ENCODE measurements at places on chromosomes 1 and 21.
A peak's percentile ranks its signal among the peaks of the same experiment; 100 is the strongest.

GRCh38 chr1:55893155-55893554 lies 678.0 kb upstream of the USP24 start:
- H3K27ac ChIP-seq: no peak overlapping the region
- no peaks in the 10 kb centered on the region for H3K27me3 ChIP-seq
- no peak for DNase-seq
- no peaks in the 10 kb centered on the region for H3K36me3 ChIP-seq
- H3K4me1 ChIP-seq: no peaks in the 10 kb centered on the region
- no peak overlapping the region for H3K4me3 ChIP-seq

GRCh38 chr1:233361876-233362275 lies 34.4 kb downstream of the MAP3K21 start:
- DNase-seq: no peak
- H3K4me1 ChIP-seq: no peaks in the 10 kb centered on the region
- H3K4me3 ChIP-seq: no peak overlapping the region
- no peaks in the 10 kb centered on the region for H3K36me3 ChIP-seq
- no peaks in the 10 kb centered on the region for H3K27me3 ChIP-seq

DNA sequence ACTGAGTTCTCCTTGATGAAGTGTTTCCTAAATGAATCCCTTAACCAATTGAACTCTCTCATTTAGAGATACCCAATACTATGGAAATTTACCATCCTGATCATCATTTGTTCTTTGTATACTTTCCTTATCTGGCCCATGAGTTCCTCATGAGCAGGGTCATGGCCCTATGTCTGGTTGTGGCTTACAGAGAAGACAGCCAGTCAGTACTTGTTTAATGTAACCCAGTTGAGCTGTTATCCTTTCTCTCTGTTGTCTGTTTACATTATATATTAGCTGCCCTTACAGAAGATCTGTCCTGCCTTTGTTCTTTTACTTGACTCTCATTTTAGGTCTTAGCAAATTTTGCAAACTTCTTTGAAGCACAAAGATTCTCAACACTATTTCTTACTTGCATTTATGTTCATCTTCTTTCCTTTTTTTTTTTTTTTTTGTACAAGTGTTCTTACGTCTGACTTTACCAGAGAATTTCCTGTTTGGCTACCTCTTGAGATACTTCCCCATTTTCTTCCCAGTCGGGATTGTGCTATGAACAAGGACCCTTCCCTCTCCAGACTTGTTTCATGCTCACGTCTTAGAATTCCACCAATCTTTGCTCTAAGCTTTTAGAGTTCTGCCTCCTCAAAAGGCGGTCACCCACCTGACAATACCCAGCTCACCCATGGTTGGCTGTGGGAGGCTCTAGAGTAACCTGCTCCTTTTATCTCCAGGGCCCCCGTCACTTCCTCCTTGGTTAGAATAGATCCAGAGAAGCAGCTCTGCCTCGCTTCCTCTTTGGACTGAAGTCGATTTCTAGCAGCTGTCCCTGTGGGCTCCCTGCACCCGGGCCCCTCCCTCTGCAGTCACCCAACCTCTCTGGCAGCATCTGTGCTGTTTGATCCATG lies 53.6 kb upstream of the RUNX1 start:
- H3K4me3 ChIP-seq: no peak overlapping the region
- no peaks in the 10 kb centered on the region for H3K36me3 ChIP-seq
- DNase-seq: peak; percentile 62
- H3K27me3 ChIP-seq: no peaks in the 10 kb centered on the region
- no peaks in the 10 kb centered on the region for H3K4me1 ChIP-seq

DNA sequence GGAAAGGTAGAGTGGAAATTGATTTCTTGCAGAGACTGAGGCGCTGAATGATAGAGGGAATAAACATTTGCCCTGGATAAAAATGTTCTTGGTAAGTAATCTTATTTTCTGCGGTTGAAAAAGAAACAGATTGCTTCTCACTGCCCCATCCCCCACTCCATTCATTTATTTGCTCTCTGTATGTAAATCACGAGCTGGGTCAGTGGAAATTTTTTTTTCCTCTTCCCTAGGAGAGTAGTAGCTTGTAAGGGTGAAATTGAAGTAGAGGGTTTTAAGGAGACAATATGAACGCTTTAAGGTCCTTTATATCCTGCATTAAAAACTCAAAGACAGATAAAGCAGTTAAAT lies 1.4 kb upstream of the BRINP3 start:
- peak overlapping the region; percentile 52 for H3K4me3 ChIP-seq
- H3K27me3 ChIP-seq: no peaks in the 10 kb centered on the region
- no peaks in the 10 kb centered on the region for H3K36me3 ChIP-seq
- no peak for DNase-seq
- peaks cover 6% of the 10 kb centered on the region for H3K4me1 ChIP-seq
- H3K27ac ChIP-seq: no peak overlapping the region

DNA sequence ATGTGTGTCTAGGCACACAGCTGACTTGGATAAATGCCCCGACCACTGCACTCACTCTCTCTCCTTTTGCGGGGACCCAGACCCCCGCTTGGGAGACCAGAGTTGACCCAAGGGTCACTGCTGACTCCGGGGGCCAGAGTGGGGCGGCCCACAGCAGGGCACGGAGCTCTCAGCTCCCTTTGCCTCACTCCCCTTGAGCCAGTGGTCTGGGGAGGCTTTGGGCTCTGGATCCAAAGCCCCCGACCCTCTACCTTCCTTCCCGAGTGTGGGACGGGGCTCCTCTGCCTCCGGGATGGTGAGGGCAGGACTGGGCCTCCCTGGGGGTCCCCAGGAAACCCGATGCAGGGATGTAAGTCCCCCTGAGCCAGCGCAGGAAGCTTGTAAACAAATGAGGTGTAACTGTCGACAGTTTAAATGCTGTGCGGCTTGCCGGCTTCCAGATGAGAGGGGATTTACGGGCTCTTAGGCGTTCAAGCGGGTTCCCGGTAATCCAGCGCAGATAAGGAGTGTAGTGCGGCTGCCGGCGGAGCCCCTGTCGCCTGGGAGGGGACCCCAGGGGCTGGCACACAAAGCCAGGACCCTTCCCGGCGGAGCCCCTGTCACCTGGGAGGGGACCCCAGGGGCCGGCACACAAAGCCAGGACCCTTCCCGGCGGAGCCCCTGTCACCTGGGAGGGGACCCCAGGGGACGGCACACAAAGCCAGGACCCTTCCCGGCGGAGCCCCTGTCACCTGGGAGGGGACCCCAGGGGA lies 7.4 kb downstream of the ACTRT2 start:
- no peaks in the 10 kb centered on the region for H3K4me1 ChIP-seq
- no peaks in the 10 kb centered on the region for H3K36me3 ChIP-seq
- H3K4me3 ChIP-seq: no peak overlapping the region
- H3K27me3 ChIP-seq: no peaks in the 10 kb centered on the region
- no peak for DNase-seq
